ENCODE measurements at places on chromosomes 6 and 20.

GRCh38 chr6:33241968-33242367, 29.7 kb downstream of the VPS52 start:
- DNase-seq: no peak

DNA sequence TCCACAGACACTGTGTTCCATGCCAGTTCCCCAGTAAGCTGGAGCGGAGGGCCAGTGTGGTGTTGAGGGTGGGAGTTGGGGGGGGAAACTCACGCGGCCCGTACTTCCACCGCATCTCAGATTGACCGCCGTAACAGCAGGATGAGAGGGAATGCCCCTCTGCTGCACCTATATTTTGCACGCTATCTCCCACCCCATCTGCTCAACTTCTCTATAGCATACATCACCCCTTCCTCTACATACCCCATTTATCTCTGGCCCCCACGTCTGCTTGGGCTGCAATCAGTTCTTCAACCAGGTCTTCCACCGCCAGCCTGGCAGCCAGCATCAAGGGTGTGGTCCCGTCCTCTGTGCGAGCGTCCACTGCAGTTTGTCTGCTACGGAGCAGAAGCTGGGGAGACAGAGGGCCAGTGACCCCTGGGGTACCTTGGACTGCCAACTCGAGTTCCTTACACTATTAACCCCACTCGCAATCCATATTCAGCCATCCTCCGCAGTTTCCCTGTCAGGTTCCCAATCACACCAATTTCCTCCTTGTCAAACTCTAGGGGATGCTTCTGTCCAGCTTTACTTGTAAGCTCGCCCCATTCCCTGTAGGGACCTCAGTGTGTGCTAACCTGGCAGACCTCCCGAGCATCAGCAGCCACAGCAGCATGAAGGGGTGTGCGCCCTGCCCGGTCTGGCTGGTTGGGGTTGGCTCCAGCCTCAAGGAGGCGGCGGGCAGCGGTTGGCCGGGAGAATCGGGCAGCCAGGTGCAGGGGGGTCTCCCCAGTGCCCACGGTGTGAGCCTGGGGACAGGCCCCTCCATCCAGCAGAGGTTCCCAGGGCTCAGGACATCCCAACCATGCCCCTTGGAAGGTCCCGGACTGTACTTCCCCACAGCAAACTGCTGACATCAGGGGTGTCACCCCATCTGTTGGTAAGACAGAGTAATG, 4.5 kb upstream of the GPSM3 start:
- DNase-seq: no peak

DNA sequence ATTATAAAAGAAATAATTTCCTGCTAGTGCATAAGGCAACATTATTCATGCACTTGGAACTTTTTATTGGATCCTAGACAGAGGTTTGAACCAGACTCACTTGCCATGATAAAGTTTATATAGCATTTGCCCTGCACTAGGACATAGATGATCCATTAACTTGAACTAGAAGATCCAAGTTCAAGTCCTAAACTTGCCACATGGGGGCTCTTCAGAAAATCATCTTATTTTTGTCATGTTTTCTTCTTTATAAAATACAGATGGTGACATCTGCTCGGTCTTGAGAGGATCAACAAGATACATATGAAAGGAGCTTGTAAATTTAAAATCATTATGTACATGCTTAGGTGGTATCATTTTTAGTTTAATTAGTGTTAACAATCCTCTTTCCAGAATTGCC, 94.5 kb downstream of the SIM1 start:
- DNase-seq: no peak

- no peak for DNase-seq
Measured at GRCh38 chr6:36245572-36246061, 24.2 kb upstream of the PNPLA1 start.

DNA sequence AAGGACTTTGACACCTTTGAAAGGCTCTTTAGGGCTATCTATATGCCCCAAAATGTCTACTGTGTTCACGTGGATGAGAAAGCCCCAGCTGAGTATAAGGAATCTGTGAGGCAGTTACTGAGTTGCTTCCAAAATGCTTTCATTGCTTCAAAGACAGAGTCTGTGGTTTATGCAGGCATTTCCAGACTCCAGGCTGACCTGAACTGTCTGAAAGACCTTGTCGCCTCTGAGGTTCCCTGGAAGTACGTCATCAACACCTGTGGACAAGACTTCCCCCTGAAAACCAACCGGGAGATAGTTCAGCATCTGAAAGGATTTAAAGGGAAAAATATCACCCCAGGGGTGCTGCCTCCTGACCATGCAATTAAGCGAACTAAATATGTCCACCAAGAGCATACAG, 65.2 kb downstream of the GCNT2 start:
- DNase-seq: no peak

Data from activated T-helper 1 cell treated with Interleukin-2 at 50 U/mL for 16 hours (primary cell).